Tibial artery (tissue), 4 donors: ENCODE measurements at places on chromosomes 7 and 10.

DNA sequence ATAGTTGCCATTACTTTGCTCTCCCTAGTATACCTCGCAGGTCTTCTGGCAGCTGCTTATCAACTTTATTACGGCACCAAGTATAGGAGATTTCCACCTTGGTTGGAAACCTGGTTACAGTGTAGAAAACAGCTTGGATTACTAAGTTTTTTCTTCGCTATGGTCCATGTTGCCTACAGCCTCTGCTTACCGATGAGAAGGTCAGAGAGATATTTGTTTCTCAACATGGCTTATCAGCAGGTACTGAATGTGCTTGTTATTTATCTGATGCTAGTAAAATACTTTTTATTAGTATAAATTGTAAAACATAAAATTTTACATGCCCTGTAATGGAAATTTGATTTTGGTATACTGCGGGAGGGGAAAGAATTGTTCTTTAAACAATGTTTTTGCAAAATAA is 15.7 kb downstream of the STEAP2 start:
- no peak for DNase-seq

- no peak for DNase-seq
These were observed 9.9 kb upstream of the OR6V1 start for GRCh38 chr7:143042159-143042789.

DNA sequence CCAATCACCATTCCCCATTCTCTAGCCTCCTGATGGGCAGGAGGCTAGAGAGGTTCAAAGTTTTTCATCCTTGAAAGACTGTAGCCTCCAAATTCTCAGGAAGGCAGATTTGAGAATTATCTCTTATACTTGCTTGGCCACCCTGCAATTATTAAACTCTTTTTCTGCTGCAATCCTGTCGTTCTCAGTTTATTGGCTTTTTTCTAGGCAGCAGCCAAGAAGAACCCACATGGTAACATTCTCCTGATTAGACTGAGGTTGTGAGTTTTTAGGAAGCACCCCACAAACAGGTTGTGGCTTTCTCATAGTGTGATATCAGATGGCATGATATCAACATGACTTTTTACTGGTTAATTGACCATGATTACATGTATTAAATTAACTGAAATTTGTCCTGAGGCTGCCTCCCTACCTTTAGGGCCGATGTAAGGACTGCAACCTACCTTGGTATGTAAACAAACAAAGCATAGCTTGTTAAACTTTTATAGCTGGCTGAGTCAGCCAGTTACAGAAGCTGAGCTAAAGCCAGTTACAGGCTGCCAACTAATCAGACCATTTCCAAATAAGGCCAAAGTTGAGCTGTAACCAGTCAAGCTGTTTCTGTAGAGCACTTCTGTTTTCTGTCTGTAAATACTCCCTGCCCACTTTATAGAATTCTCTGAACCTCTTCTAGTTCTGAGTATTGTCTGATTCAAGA is 3.2 kb upstream of the ZNF248 start:
- no peak for DNase-seq

DNA sequence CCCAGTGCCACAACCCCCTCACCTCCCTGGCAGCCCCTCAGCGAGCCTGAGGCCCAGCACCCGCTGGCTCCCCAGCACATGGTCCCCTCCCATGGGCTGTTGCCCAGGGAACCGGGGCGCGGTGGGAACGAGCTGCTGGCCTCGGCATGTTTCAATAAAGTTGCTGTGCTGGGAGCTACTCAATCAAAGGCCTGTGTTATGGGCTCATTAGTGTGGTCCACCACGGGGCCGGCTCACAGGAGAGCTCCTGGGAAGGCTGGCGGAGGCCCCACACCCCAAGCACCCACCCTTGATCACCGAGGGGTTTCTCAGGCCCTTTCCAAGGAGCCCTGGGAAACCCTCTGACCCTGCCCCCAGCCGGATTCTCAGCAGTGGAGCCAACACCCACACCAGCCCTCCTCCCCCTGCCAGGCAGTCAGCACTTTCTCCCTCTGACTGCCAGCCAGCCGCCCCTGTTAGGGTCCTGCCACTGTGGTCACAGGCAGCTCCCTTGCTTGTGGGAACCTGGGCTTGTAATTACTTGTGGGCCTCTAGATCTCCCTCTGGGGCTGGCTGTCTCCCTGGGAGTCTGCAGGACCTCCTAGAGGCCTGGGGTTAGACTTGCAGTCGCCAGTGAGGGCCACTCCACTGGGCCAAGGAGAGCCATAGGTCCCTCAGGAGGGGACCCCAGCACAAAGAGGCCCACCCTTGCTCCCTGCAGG is 24.8 kb upstream of the TRIM8 start:
- no peak for DNase-seq
